ENCODE measurements at places on chromosomes 12 and 14.

DNA sequence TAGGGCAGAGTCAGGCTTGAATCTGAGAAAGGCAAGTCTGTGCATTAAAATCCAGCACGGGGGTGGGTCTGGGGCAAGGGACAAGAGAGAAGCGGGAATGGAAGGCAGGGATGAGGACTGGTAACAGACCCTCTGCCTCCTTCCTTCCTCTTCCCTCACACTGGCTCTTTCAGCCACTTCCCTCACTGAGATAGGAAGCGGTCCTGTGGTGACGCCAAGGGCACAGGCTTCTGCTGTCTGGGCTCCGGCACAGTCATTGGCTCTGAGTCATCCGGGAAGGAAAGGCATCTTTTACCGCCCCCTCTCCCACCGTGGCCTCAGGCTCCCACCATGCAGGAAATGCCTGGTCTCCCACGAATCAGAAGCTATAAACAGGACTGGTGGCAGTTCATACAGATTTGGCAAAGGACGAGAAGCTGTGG is 70.2 kb downstream of the ETV6 start:
- peak; percentile 75 for DNase-seq

DNA sequence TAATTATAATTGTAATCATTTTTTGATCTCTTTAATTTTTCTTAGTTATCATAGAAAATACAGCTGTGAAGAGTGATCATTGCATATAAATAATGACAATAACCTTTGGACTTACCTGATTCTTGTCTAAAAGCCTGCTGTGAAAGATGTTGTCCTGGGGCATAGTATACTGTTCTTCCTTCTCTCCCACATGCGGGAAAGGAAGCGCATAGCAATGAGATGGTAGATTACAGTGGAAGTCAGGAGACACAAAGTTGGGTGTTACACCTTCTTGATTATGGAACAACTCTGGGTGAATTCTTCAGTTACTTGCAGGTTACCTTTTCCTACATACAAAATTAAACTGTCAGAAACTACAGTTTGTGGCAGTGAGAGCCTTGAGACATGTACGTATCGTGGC is 140.8 kb downstream of the KTN1 start:
- DNase-seq: no peak

DNA sequence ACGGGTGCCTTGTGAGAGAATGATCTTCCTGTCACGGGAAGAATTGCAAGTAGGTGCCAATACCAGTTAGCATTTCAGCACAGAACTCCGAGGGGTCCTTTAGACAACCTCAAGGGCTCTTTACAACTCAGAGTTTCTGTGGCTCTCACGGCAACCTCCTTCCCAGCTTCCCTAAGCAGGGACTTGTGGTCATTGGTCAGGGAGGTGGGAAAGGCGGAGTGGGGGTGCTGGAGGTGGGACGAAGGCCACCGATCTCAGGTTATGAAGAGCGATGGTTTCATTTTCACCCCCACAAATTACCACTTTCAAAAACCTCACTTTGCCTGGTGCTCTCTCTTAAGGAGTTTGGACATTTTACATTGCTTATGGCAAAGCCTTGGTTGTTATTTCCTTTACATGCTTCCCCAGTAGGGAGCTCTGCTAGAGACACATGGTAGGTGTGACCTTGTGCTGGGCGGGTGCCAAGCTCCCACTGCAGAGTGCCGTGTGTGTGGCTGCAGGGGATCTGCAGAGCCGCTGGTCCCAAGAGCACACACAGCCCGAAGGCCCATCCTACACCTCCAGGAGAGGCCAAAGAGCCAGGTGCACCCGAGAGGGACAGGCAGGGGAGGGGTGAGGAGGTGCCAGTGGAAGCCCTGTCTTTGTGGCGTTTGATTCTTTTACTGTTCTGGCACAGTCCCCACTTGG is 21.4 kb downstream of the BCL2L14 start:
- peak; percentile 25 for DNase-seq

DNA sequence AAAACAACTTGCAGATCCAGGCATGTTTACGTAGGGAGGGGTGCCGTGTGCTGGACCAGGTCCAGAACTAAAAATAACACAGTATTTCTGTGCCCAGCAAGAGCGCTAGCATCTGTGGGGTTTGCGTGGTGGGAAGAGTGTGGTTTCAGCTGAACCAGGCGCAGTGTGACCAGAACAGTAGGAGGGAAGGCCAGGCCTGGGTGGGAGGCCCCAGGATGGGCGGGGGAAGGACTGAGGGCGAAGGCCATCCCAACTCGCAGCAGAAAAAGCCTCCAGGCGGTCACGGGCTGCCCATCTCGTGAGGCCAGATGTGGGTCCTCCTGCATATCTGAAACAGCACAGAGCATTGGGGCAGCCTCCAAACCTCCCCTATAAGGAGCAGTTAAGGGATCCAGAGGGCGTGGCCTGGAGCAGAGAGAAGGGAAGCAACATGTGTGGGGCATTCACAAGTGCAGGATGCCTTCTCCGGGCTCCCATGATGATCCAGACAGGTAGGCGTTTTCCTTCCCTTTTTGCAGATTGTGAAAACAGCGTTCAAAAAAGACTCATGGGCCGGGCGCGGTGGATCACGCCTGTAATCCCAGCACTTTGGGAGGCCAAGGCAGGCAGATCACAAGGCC is 17.8 kb upstream of the CD9 start:
- DNase-seq: peak; percentile 70

GRCh38 chr12:62876938-62877548 is 57.9 kb downstream of the PPM1H start:
- no peak for DNase-seq

Measured in fibroblast of lung (primary cell).